A172 (cell line): ENCODE measurements at places on chromosomes 7 and 10. TPM values are rescaled to one million over a fixed set of nuclear protein-coding genes. Genes with fewer than 3 reads are reported as not detected.

DNA sequence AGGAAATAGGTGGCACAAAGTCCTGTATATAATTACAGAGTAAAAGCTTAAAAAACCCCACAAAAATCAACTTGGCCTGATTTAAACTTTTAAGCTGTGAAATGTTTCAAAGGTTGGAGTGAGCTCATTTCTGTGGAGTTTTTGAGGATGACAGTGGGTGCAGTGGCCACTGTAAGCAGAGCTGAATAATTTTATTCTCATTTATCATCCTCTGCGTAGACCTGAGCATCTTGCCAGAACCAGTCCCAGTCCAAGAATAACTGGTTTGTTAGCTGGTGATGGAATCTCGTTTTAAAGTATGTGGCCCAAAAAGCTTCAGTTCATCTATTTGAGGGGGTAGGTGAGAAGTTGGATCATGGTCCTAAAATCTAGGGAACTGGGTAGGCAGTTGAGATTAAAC is 4.4 kb downstream of the BMPER start:
- no peak for DNase-seq

DNA sequence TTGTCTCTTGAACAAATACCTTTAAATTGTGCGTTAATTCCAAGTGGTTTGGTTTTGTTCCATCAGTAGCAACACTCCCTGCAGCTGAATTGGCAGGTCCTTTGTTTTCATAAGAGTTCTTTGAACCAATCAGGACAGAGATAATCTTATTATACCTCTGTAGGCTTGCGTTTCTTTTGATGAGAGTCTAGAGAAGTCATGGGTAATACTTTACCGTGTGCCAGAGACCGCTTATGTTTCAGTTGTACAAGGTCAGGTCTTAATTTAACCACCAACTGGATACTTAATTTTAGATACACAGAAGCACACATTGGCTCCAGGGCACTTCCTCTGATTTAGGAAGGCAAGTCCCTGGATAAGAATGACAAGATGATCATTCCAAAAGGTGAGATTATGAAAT is at the start of gene ASB15:
Gene ASB15, plus strand, starts transcription at position 292 of the 400 bp plus-strand sequence. CDS start 12,682 bp downstream, outside the sequence.
- DNase-seq: no peak

DNA sequence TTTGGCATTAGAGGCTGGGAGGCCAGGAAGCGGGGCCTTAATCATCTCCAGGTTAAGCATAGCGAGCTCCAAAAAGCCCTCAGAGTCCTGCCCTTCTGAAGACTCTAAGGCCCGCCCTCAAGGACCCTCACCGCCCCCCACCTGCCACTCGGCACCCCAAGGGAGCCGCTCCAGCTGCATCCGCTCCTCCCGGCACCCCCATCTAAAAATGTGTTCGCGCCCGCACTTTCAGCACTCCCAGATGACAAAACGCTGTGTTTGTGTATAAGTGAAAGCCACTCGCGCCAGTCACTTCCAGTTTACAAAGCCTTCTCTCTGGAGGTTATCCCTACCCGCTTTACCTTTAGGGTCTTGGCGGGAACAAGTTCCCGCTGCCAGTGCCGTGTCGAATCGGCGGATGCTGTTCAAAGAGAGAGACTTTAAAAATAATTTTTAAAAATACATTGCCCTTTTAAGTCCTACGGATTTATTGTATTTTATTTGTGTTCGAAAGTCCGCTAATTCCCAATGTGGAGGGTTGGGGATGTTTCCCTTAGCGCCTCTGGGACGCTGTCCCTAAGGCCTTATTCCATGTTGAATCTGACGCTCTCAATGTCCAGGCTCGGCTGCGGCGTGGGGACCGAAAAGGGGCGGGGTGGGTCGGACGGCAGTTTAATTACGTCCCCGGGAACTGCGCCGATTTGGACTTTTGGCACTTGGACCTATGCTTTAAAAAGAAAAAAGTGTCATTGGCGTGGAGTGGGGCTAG is at the start of the genes DCLRE1A and NHLRC2:
Gene DCLRE1A, minus strand, starts transcription at position 70 of the 748 bp plus-strand sequence. CDS start 900 bp downstream, outside the sequence.
Gene NHLRC2, plus strand, starts transcription at position 649 of the 748 bp plus-strand sequence. CDS start 212 bp downstream, outside the sequence.
- peak; percentile 57 for DNase-seq

DNA sequence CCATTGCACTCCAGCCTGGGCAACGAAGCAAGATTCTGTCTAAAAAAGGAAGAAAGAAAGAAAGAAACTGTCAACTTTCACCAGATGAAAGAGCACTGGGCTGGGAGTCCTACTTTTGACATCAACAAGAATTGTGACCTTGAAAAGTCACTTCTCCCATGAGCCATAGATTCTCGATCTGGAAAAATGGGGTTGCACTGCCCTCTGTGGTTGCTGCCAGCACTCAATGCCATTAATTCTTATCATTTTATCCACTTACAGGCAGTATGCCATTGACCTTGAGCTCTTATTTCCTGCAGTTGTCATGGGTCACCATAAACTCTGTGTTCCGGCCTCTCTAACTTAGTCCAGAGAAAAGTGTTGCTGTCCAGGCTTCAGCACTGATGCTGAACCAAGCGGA is 137.2 kb downstream of the NOC3L start:
- peak; percentile 8 for DNase-seq

- no peak for DNase-seq
Measured at GRCh38 chr10:27741173-27742091, 4.2 kb downstream of the MKX start.

DNA sequence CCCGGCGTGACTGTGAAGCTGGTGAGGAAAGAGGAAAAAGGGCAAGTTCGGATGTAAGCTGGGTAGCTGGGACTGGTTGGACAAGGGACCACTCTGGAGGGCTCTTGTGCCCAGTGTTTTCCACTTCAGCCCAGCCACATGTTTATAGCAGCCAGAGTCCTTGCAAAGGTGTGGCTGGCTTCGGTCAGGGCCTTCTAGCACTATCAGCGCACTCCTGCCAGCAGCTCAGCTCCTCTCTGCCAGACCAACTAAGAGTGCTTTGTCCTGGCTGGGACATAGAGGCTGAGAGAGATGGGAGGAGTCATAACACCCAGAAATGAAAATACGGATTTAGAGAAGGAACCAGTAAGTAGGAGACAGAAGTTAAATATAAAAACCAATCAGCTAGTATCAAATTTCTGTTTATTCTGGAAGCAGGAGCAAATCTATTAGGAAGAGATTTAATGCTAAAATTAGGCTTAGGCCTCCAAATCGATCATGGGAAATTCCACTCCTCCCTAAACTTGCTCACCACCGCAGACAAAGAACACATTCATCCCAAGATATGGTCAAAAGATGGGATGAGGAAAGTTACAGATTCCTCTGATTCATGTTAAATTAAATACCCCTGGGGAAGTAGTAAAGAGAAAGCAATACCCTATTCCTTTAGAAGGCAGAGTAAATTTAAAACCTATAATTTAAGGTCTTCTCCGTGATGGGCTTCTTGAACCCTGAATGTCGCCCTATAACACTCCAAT is 135.0 kb downstream of the RALA start:
- no peak for DNase-seq

DNA sequence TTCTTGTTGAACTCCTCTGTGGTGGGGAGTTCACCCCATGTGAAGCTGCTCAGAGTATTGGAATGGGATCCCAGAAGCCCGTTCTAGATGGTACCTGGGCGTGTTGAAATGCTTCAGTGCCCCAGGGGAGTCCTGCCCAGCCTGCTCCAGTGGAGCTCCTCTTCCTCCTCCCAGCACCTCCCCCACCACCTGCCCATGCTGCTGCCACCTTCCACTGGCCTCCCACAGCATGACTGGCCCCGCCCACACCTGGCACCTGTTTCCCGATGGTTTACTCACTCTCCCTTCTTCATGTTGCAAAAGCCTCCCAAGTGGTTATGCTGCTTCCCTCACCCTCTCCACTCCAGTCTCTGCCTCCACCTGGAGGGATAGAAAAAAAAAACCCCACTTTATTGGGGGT is 32.2 kb upstream of the PCBD1 start:
- DNase-seq: no peak

GRCh38 chr10:34241226-34242000 is 573.7 kb downstream of the PARD3 start:
- no peak for DNase-seq

GRCh38 chr10:6299234-6299633 is 96.5 kb downstream of the PFKFB3 start:
- peak; percentile 56 for DNase-seq

DNA sequence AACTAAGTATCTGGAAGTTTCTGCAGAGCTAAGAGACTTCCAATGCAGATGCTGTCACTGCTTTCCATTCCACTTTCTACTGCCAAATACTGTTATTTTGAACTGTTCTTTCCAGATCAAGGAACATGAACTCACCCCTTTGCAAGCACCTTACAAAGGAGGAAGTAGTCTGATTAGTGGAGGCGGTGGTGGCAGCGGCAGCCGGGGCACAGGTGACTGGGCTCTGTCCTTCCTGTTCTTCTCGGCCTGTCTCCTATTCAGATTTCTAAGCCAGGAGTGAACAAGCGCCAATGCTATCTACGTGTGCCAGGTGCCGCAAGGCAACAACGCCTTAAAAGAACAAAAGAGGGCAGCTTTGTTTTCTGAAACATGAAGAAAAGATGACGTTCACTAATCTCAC is 44.9 kb downstream of the BEND7 start:
- no peak for DNase-seq

GRCh38 chr10:209357-209756 is 74.1 kb downstream of the ZMYND11 start:
- peak; percentile 12 for DNase-seq

GRCh38 chr10:127933271-127933670 is 26.4 kb downstream of the PTPRE start:
- DNase-seq: no peak

- DNase-seq: peak; percentile 97
Measured at GRCh38 chr7:41880107-41880506, 177.2 kb upstream of the INHBA start.

DNA sequence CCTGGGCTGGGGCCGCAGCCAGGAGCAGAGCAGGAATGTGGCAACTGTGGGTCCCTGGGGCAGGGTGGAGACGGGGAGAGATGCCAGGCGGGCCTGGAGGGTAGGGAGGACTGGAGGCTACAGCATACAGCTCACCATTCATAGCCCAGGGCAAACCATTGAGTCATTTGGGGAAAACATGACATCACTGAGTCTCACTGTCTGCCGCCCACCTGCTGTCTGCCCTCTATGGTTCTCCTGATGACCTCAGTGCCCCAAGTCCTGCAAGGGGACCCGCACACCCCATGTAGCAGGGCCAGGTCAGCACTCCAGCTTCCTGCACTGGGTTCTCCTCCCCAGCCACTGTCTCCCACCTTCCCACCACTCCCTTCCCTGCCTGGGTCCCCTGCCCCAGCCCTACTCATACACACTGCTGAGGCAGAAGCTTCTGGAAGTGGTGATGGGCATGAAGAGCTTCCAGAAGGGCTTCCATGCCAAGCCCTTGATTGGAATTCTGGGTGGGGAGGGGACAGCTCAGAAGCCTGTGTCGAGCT is 10.4 kb downstream of the CHST3 start:
- DNase-seq: peak; percentile 98

DNA sequence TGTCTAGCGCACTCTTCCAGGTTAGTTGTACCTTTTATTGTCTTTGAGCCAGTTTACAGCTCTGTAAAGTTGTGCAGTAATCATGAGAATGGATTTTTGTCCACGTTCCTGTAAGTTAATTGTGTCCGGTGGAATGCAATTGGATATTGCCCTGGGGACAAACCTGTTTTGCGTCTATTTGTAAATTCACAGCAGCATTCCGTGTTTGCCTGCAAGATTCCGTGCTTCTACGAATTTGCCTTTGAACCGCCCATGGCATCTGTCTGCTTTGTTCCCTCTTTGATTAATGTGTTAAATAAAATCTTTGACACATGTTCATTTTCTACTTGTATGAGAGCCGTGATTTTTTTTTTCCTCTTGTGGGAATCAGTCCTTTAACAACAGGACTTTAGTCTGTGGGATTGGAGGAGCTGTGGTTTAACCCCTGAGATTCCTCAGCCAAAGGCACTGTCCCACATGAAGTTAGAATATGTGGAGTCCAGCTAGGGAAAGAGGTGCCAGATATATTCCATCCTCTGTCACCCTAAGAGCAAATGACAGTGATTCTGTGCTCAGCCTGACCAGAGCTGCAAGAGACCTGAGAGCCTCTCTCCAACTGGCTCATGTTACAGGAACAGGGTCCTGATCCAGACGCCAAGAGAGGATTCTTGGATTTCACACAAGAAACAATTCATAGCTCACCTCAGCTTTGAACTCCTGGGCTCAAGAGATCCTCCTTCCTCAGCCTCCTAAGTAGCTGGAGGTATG is 126.3 kb downstream of the COL26A1 start:
- DNase-seq: no peak

- DNase-seq: no peak
Measured at GRCh38 chr7:86908948-86909347, 150.5 kb downstream of the ELAPOR2 start.

The RTKN2 gene
- 20.2 and 23.8 TPM in 2 replicates for total RNA-seq

The EPO gene
- not detected in 2 replicates for total RNA-seq

The TRIP6 gene
- total RNA-seq: 157 and 180 TPM in 2 replicates

The KIF11 gene
- total RNA-seq: 68.6 and 74.3 TPM in 2 replicates

The TRPV6 gene
- total RNA-seq: not detected in 2 replicates

The C10orf105 gene
- not detected in 2 replicates for total RNA-seq

The GNAI1 gene
- total RNA-seq: 51.4 and 55.1 TPM in 2 replicates

The FKBP6 gene
- not detected in 2 replicates for total RNA-seq

The SMKR1 gene
- 0.84 and 4.6 TPM in 2 replicates for total RNA-seq

The TIAL1 gene
- total RNA-seq: 52.4 and 62.5 TPM in 2 replicates
